HS-5 (cell line): ENCODE measurements at places on chromosomes 3 and 15.

GRCh38 chr3:108862865-108863798, 40.5 kb downstream of the TRAT1 start:
- peak; percentile 78 for DNase-seq

DNA sequence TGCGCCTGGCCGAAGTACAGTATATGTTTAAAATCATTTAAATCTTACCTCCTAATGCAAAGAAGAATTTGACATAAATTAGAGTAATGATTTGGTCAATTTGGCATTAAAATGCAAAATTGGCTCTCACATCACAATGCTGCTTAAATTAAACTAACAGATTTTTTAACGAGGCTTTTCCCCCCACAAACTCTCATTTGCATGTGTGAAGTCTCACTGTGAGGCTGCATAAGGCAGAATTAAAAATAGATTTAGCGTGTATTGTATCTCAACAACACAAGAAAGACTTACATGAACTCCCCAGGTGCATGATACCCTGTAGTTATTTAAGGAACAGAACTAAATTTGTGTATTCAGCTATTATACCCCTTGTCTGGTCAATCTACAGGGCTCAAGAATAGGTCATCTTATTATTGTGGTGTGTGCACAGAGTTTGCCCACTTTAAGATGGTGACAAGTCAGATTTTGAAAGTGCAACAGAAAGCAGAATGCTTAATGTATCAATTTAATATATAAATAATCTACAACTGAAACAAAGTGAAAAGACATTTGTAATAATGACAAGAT, 897.9 kb downstream of the EPHA3 start:
- DNase-seq: no peak

GRCh38 chr15:89780601-89781000, 4.5 kb downstream of the MESP2 start:
- no peak for DNase-seq

DNA sequence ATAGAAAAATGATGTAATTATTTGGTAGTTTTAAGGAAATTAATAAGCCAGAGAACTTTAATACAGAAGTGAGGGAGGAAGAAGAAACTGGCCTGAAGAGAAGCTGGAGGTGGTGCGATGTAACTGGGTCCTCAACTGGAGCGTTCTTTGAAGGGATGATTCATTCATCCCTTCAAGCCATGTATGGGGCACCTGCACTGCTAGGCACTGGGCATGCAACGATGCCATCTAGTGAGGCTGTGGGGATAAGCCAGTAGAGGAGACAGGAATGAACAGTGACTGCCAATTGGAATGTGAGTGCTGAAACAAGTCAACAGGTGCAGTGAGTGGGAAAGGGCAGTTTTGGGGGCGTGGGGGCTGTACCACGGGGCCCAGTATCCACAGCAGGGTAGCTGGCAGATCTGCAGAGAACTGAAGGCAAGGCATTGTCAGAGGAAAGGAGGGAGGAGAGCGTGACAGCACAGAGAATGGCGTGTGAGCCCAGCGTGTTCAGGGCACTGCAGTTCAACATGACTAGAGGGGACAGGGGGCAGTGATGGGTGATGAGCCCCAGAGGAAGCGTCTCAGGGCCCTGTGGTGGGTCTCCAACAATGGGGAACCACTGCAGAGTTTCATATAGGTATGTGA, 3.8 kb upstream of the KIF23 start:
- no peak for DNase-seq

DNA sequence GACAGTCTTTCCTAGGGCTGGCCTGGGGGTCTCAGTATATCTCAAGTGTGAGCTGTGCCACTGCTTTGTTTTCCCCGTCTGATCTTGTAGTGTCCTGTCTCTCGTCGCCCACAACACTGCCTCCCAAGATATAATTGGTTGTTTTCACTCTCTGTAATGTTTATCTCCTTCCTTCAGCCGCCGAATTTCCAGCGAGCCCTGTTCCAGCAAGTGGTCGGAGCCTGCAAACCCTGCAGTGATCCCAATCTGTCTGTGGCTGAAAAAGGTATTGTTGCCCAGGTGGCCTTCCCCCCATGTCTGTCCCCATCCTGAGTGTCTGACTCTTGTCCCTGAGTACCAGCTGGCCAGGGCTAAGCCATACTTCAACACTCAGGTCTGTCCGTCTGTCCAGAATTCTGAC, 9.5 kb upstream of the MANF start:
- DNase-seq: no peak

- DNase-seq: no peak
Observed at GRCh38 chr3:48130321-48130904, 57.8 kb downstream of the CDC25A start.

- DNase-seq: no peak
Observed at GRCh38 chr3:25468866-25469319, 40.8 kb downstream of the RARB start.

- DNase-seq: no peak
Observed at GRCh38 chr15:98506711-98507110, 141.6 kb upstream of the IGF1R start.
